ENCODE measurements at places on chromosomes 7 and 10. TPM values are rescaled to one million over a fixed set of nuclear protein-coding genes. Genes with fewer than 3 reads are reported as not detected.

- no peak for DNase-seq
These were observed 40.5 kb upstream of the ZNF107 start for GRCh38 chr7:64625114-64626082.

GRCh38 chr10:80535671-80536360, 1.9 kb upstream of the SH2D4B start:
- peak; percentile 20 for DNase-seq

DNA sequence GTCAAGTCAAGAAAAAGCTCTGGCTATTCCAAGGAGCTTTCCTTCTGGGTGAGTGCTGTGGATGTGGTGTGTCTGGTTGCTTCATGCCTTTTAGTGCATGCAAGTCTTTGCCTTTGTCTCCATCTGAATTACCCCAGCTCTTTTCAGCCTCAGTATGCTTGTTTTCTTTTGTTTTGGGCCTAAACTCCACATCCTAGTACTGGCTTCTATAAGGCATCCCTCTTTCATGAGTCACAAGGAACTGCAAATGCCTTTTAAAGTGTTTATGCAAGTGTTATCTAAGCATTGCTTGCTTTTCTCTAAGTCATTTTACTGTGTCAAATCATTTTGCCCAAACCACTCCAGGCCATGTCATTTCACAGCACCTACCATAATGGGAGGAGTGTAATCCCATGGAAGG, 132.1 kb downstream of the PLCE1 start:
- DNase-seq: peak; percentile 76

DNA sequence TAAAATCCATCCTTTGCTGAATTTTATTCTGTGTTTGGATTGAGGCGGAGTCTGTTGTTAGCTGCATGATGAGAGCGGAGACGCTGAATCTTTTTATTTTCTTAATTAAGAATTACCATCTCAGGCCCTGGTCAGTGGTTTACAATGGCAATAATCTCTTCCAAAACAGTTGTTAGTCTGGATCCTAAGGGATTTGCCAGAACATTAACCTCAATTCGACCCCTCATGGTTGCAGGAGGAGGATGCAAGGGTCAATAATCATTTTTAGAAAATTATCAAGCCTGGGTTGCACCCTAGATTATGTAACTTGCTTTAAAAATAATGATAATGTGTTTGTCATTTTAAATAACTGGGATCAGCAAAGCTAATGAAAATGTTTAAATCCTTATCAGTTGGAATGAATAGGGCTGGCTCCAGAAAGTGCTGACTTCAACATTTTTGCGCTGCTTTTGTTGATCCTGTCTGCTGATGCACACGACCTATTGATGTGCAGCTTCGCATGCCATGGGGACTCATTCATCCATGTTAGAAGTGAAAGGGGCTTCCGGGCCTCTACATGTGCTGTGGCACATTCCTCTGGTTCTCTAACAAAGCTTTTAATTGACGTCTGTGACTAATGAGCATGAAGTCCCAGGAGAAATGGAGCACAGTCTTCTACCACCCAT, 80.7 kb upstream of the KIAA1217 start:
- no peak for DNase-seq

DNA sequence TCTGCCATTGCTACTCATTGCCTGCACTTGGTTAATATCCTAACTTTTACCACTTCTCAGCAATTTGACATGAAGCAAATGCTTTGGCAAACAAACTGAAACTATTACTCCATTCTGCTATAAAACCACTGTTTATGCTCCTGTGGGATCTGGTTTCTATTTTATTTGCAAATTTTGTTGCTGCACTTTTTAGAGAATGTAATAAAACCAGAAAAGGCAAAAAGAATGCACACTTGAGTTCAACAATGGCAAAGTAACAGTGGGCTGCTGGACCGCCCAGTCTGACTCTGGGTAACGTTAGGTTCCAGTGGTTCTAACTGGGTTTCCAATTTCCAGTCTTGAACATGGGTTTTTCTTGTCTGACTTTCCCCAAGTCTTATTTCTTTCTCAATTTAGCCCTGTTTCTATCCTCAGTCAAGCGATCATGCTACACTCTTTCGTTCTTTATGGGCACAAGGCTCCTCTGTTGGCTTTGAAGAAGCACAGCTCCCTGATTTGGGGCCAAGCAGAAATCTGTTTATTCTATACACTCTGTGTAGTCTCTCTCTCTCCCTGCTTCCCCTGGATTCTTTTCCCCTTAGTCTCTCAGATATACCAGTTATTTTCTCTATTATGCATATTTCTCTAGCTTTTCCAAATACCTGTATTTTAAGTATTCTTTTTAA, 129.2 kb upstream of the FAM3C start:
- no peak for DNase-seq

- DNase-seq: no peak
These were observed 31.0 kb upstream of the PFKP start for GRCh38 chr10:3036155-3037021.

DNA sequence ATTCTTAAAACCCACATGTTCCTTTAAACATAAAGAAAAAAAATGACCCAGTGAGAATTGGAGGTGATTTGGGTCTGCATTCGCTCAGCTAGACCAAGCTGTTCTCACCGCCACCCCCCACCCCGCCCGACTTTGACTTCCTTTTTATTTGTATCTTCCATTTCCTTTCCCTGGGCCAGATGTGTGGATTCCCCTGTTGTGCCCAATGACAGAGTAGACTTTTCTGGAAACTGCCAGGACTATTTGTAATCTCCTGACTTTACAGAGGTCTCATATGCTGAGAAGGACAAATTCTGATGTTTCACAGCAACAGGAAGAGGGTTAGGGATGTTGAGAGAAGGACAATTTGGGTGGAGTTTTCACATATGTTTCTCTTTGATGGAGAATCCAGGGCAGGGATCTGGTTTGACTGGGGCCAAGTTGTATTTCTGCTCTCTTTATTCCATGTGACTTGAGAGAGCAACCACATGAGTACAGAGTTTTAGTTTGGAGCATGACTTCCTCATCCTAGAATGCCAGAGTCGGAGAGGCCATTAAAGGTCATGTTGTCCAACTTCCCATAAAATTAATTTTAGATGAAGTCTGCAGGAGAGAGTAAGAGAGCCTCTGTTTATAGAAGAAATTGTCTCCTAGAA, 1023.2 kb downstream of the LRMDA start:
- DNase-seq: no peak

DNA sequence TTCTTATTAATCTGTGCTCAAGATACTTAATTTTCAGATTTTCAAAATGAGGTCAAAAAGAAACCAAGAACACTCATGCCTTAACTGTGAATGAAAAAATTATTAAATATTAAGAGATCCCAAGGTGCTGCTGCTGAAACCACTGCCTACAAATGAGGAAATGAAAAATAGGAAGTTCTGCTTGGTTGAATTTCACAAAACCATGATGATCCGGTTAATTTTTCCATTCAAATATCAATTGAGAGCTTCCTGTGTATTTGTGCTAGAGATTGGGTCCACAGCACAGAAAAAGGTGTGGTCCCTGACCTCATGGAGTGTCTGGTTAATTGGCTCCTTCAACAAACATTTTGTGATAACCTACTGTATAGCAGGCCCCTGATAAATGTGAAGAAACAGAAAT, 132.7 kb upstream of the YAE1 start:
- no peak for DNase-seq

DNA sequence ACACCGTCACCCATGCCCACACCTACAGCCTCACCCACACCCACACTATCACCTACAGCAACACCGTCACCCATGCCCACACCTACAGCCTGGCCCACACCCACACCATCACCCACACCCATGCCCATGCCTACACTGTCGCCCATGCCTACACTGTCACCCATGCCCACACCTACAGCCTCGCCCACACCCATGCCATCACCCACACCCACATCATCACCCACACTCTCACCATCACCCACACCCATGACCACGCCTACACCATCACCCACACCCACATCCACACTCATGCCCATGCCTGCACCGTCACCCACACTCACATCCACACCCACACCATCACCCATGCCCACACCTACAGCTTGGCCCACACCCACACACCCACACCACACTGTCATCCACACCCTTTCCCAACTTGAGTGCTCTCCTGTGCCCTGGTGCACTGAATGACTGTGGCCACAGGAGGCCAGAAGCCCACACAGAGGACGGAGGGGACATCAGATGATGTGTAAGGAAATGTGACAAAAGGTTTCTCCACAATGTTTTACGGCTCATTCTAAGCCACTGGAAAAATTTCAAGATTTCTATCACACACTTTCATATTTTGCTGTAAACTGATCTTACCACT, 153.3 kb downstream of the WDR37 start:
- no peak for DNase-seq

- peak; percentile 30 for DNase-seq
These were observed 5.2 kb downstream of the GRIFIN start for GRCh38 chr7:2471022-2471329.

- DNase-seq: no peak
These were observed 53.8 kb downstream of the SMURF1 start for GRCh38 chr7:99089914-99090629.

The MLXIPL gene
- total RNA-seq: not detected

DNA sequence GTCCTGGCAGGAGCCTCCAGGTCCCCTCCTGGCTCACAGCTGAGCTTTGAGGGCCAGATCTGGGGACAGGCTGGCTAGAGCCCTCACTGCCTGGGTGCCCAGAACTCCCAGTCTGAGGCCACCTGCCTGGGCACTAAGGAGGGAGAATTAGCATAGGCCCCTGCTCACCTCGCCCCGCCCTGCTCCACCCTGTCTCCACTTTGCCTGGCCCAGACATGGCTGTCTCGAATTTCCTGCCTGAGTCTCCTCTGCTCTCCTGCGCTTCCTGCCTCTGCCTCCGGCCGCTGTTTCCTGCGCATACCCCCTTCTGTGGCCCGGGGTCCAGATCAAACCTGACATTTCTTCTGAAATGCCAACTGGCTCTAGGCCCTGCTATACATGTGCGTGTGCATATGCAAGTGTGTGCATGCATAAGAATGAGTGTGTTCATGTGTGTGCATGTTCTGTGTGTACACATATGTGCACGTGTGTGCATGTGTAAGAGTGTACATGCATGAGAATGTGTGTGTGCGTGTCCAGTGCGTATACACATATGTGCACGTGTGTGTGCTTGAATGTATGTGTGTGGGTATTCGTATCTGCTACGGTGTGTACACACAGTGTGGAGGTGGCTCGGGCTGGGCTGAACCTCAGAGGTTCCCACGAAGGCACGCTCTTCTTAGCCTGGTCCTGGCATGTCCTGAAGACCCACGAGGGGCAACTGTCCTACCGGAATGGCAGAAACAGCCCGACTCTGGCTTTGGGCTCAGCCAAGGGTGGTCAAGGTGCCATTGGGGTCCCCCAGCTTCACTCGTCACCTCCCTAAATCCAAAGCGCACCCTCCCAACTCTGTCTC, 64.9 kb downstream of the MYL10 start:
- DNase-seq: no peak

The SPDYE18 gene
- total RNA-seq: not detected

DNA sequence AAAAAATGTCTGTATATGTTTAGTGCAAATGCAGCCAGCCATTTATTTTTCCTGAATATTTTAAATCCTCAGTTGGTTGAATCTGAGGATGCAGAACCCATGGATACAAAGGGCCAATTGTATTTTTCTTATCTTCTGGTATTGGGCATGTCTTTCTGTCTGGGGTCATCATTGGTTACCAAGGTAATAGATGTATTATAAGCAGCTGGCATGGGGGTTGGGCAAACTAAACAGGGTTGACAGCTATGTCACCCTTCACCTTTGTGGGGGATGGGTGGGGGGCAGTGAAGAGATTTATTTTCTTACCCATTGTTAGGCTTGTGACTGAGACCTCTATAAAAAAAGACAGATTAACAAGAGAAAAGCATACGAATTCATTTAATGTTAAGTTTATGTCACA, 38.8 kb downstream of the CDHR3 start:
- no peak for DNase-seq

DNA sequence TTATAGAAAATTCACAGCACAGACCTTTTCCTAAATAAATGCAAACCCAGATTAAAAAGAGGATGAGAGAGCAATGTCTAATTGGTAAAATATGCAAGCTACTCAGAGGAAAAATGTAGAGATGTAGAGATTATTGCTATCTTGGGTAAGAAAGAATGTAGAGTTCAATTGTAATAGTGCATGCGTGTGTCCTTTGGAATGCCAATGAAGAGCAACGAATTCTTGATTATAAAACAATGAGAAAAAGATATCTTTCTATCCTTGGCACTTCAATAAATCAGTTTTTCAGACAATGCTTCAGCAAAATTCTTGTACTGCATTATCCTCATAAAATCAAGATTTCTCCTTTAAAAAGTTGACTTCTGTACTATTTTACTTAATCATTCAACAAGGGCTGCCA, 50.9 kb downstream of the SEMA3D start:
- peak; percentile 87 for DNase-seq

DNA sequence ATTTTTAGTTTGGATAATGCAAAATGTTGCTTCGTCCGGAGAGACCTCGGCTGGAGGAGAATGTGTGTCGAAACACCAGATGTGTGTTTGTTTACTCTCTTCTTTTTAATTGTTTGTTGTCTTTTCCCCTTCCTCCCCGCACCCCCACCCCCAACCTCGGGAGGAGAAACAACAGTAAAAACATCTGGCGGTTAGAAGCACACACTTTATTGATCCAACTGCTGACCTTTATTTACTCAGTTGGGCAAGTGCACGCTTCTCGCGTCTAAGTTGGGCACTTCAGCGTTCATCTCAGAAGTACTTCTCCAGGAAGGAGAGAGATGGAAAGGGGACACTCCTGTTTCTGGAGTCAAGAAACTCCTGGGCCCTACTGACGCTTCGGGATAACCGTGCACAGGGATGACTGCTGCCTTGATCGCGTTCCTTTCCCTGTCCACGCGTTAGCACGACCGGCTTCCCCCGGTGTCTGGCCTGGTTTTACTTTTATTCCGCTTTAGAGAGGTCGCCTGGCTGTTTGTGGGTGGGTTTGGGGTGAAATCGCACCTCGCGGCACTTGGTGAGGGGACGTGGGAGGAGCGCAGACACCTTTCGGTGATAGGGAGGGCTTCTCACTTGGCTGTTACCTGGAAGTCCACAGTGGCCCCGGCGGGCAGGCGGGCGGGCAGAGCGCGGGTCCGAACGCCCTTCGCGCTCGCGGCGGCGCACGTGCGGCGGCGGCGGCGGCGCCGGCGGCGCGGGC, 168.3 kb upstream of the PPP1R3A start:
- DNase-seq: no peak

- no peak for DNase-seq
These were observed 3.6 kb downstream of the GPR158 start for GRCh38 chr10:25178411-25178810.

DNA sequence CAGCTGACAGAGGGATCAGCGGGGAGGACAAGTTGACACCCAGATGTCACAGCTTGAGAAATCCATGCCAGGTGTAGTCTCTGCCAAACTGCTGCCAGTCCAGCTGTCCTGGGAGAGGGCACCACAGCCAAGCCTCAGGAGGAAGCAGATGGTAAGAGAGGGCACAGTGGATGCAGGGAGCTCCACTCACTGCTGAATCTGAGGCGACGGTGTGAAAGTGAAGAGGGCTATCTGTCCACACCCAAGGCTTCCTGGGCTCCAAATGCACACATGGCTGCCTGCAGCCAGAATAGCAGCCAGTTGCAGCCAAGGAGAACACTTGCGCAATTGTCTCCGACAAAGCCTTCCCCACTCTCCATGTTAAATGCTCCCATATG, 502.4 kb downstream of the GRID1 start:
- DNase-seq: no peak

The FOXI2 gene
- not detected for total RNA-seq

The RHOBTB1 gene
- 10.3 TPM for total RNA-seq

- no peak for DNase-seq
These were observed 164.1 kb downstream of the PTEN start for GRCh38 chr10:88027570-88027969.

The HABP2 gene
- not detected for total RNA-seq

Measured in HFFc6 (cell line).